T-helper 2 cell treated with Interferon-gamma antibody and Interleukin-4, amounts not matched to agents 5 μg/mL and 100 μg/mL, for 36 hours (primary cell): ENCODE measurements at places on chromosomes 11 and 22.

GRCh38 chr11:87574193-87574592 lies 536.5 kb downstream of the TMEM135 start:
- DNase-seq = no peak

GRCh38 chr22:37401401-37402183 lies 25.7 kb downstream of the ELFN2 start:
- no peak for DNase-seq

DNA sequence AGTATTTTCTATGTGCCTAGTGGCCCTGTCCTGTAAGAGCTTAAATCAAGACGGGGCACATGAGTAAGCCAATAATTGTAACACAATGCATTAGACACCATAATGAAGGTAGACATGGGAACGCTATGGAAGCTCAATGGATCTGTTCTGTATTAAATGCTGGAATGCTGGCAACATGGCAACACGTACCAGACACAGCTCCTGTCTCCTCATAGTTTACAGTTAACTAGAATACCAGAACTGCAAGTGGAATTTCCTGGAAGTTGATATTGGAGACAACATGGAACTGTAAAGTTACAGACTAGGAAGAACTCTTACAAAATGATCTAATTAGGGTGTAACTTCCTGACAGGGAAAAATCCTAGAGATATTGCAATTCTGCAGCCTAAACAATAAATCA lies 12.4 kb downstream of the P4HA3 start:
- DNase-seq = no peak

DNA sequence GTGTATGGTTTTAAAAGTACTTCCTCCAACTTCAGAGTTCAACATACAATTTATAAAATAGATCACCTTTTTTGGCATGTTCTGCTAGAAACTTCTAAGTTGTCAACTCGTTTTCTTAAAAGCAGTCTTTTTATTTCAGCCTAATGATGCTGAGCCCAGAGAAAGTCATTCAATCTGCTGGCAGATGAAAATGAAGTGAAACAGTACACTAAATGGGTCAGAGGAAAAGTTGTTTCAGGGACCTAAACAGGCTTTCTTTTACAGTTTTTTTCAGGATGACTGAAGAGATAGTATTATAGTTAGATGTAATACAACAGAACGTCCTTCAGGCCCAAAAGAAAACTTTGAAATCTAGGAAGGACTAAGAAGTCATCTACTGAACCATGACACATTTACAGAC lies 842.7 kb upstream of the CCDC90B start:
- no peak for DNase-seq

DNA sequence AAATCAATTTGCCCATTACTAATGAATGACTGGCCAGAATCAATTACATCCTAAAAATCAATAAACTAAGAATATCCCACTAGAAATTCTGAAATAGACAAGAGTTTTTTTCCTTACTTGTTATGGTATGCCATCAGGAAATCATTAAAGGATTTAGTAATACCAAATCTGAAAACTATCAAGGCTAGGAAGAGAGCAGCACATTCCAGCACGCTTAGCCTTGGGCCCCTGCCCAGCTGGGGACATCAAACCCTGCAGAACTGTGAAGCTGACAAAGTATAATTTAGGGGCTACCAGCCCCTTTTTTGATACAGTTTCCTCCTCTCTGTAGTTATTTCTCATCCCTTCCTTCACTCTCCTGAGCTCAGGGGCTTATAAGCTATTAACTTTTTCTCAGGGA lies 247.8 kb upstream of the ZC3H12C start:
- no peak for DNase-seq

DNA sequence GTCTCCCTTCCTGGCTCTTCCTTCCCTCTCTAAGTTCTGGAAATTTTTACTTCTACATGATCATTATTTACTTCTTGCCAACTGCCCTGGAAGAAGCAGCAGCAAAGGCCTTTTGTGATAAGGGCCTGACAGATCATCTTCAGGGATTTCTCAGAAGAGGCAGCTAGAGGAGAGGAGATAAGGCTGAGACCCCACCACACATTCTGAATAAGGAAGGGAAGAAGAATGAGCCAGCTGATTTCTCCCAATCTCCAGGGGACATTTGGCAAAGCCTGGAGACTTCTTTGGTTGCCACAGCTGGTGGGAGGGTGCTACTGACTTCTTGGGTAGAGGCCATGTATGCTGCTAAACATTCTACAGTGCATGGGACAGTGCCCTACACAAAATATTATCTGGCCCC lies 122.4 kb upstream of the OR9Q1 start:
- DNase-seq = no peak

- no peak for DNase-seq
Observed at GRCh38 chr11:34624069-34624468, 3.2 kb downstream of the EHF start.

- DNase-seq = no peak
Observed at GRCh38 chr11:95364324-95365295, 133.6 kb upstream of the SESN3 start.

- DNase-seq = no peak
Observed at GRCh38 chr11:133896642-133897330, 51.5 kb upstream of the SPATA19 start.

DNA sequence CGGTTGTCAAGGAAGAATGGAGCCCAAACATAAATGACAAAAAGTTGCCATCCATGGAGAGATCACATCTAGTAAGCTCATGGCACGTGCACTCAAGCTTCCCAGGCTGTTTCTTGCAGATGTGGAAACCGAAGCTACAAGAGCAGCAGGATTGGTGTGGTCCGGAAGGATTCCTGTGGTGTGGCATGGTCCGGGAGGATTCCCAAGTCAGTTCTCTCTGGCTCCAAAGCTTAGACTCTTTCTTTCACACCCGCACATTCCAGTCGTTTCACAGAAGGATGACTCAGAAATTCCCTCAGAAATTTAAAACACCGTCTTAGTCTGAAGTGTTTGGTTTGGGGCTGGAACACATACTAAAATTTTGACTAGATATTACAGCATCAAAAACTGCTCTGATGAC lies 78.0 kb upstream of the DRD2 start:
- no peak for DNase-seq

- no peak for DNase-seq
Observed at GRCh38 chr11:73426219-73426850, 50.1 kb downstream of the RELT start.

DNA sequence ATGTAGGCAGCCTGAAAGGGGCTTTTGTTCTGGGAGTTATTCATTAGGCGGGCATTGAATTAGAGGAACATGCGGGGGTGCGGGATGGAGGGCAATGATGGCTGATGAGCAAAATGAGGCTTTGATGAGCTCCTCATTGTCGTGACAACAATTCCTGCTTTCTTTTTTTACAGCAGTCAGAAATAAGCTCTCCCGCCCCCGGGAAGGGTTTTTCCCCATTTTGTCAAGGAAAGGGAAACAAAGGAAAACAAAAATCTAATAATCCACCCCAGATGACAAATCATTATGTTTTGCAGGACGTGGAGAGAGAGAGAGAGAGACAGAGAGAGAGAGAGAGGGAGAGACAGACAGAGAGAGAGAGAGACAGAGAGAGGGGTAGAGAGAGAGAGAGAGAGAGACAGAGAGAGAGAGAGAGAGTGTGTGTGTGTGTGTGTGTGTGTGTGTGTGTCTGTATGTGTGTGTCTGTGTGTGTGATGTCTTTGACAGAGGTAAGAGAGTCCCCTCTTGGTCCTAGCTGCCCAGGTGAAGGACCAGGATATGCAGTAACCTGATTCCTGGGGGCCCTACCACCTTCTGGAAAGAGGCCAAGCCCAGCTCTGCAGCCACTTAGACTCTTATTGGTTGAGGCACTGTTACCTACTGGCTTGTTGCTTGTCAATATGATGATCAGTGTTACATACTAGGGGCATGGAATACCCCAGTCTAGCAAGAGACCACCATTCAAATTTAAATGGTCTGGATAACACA lies 46.7 kb upstream of the PARVA start:
- DNase-seq = no peak

DNA sequence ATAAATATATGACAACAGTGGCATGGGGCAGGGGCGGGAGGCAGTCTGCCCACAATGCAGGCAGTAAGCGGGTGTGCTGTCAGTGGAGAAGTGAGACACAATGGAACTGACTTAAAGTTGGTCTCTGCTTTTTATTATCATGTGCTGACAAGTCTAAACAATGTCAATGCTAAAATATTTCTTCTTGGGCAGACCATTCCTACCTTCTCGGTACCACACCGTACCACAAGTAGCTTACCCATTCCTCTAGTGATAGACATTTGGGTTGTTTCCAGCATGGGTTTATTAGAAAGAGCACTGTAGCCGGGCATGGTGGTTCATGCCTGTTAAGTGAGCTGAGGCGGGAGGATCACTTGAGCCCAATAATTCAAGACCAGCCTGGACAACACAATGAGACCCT lies 2.6 kb upstream of the CHADL start:
- DNase-seq = no peak

GRCh38 chr11:46327829-46328228 lies 19.4 kb upstream of the DGKZ start:
- no peak for DNase-seq

GRCh38 chr11:41245704-41246398 lies 213.6 kb downstream of the LRRC4C start:
- no peak for DNase-seq

DNA sequence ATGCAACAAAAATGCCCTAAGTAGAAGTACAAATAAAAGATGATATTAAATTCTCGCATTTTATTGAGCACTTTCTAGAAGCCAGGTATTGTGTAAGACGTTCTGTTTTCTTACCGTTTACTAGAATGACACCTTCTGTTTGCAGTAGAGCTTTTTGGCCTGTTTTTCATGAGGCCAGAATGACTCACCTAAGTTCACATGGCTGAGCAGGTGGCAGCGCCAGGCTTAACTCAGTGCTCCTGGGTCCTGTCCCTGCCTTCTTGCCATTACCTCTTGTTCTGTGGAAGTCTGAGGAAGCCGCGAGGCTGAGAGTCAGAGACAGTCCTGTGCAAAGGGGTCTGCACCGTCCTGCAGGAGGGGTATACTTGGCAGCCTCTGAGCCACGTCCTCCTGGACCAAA lies 113.8 kb downstream of the ATXN10 start:
- no peak for DNase-seq

DNA sequence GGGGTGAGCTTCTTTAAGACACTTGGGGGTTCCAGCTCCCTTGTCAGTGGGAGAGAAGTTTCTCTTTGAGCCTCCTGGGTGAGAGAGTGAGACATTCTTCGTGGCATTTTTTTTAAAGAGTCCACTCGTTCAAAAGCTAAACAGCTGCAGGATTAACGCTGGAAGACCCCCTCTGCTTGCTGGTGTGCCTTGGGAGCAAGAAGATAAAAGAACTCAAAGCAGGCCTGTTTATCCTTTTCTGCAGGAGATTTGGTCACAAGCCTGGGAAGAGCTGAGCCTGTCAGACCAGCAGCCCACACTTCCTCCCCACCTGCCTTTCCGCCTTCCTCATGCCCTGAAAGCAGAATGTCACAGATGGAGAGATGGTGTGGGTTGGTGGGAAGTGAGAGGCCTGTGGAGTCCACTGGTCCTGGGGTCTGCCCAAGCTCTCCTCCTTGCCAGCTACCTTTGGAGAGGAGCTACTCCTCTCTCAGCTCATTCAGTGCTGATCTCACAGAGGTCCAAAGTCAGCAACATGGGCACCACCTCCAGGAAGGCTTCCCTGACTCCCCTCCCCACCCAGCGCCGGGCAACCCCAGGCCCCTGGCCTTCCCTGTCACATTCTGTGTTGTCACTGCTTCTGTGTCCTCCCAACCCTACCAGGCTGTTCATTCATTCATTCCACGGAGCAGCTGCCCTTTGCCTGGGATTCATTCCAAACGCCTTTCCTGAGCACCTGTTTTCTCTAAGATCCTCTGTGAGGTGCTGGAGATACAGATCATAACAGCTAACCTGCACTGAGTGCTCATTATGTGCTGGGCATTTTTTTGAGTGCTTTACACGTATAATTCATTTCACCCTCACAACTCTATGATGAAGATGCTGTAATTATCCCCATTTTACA lies 6.7 kb downstream of the GDPD5 start:
- no peak for DNase-seq

DNA sequence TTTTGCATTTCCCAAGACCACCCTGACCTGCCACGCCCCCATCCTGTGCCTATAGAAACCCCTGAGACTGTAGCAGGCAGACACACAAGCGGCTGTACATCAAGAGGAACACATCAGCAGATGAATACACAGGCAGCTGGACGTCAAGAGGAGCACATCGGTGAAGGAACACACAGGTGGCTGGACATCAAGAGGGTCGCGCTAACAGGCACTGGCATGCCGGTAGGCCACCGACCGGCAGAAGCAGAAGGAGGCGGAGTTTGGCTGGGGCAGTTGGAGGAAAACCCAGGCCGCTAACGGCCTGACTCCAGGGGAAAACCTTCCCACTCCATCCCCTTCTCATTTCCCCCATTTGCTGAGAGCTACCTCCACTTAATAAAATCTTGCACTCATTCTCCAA lies 5.4 kb upstream of the IPO7 start:
- no peak for DNase-seq

DNA sequence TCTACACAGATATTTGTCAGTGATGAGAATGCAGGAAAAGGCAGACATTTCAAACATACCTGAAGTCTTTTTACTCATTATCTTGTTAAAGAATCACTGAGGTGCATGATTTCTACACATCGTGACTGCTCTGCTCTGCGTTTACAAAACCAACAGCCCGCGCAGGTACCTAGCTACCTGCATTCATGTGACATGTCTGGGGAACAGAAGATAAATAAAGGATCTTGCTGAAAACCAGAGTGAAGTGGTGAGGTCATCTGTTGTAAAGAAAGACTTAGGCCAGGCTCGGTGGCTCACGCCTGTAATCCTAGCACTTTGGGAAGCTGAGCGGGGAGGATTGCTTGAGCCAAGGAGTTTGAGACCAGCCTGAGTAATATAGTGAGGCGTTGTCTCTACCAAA lies 15.7 kb downstream of the ASPHD2 start:
- DNase-seq = no peak

- no peak for DNase-seq
Observed at GRCh38 chr22:47623763-47624148, 861.3 kb downstream of the TBC1D22A start.

DNA sequence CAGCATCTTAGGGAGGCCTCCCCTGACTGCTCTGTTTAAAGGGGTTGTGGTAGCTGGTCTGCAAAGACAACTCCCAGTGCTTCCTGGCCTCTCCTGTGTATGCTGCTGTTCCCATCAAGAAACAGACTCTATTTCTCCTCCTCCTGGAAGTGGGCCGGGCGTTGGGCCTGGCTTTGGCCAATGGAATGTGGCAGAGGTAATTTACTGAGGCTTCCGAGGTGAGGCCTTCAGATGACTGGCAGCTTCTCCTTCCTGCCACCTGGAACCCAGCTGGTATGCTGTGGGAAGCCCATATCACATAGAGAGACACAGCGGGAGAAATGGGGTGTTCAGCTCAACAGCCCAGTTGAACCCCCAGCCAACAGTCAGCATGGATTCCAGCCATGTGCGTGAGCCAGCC lies 25.1 kb upstream of the EIF3D start:
- no peak for DNase-seq

GRCh38 chr22:48369789-48370507 lies 1457.7 kb downstream of the BRD1 start:
- DNase-seq = no peak

GRCh38 chr11:555780-556661 lies 4.5 kb downstream of the LMNTD2 start:
- DNase-seq = no peak

DNA sequence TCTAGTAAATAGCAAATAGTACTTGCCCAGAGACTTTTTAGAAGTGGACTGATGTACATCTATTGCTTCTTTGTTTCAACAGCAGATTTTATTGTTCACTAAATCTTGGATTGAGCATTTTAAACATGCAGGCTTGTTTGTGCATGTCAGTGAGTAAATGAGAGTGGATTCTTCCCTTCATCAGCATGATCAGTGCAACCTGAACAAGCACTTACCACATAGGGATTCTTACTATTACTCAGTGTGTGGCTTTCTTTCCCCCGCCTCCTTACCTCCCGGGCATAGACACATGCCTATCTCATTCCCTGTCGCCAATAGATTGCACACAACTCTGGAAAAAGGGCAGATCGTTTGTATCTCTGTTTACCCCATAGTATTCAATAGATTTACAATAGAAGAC lies 197.5 kb downstream of the C11orf87 start:
- DNase-seq = no peak
